Frontal cortex (tissue), 4 donors: ENCODE measurements at places on chromosomes 1 and 21. TPM values are rescaled to one million over a fixed set of nuclear protein-coding genes. Genes with fewer than 3 reads are reported as not detected.

DNA sequence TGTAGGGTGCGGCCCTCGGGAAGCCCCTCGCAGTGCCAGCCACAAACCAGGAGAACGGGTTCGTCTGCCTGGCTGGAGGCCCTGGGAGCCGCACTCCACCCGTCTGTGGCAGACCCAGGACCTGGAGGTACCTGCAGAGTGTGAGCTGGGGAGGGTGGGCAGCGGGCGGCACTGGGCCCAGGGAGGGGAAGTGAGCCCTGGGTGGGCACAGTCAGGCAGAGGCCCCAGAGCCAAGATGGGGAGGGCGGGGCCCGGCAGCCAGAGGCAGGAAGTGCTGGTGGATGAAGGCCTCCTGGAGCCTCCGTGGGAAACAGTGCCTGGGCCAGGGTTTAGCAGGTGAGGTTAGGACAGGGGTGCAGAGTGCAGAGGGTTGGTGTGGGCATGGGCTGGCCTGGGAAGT, 4.0 kb upstream of the PEX10 start:
- no peak for DNase-seq

GRCh38 chr1:29583727-29584126, 347.4 kb downstream of the PTPRU start:
- DNase-seq: no peak

DNA sequence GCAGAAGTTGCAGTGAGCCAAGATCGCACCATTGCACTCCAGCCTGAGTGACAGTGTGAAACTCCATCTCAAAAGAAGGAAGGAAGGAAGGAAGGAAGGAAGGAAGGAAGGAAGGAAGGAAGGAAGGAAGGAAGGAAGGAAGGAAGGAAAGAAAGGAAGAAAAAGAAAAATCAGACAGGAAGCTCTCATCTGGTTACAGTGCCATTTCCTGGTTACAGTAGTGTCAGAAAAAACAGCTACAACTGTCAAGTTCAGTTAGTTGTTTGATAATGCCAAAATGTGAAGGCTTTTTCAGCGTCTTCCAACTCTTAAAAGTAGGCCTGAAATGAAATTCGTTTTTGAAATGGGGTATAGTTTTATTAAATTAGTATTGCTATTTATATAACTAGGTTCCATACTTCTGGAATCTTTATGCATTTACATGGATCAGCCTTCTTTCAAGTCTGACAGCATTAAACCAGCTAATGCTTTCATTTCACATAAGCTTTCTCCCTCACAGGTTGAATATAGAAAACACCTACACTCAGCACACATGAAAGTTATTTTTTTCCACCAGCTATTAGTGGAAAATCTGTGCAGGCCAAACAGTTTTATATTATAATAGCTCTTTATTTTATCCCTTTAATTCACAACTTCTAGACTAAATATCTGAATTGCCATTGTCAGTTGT, 21.2 kb downstream of the PTPN22 start:
- no peak for DNase-seq

DNA sequence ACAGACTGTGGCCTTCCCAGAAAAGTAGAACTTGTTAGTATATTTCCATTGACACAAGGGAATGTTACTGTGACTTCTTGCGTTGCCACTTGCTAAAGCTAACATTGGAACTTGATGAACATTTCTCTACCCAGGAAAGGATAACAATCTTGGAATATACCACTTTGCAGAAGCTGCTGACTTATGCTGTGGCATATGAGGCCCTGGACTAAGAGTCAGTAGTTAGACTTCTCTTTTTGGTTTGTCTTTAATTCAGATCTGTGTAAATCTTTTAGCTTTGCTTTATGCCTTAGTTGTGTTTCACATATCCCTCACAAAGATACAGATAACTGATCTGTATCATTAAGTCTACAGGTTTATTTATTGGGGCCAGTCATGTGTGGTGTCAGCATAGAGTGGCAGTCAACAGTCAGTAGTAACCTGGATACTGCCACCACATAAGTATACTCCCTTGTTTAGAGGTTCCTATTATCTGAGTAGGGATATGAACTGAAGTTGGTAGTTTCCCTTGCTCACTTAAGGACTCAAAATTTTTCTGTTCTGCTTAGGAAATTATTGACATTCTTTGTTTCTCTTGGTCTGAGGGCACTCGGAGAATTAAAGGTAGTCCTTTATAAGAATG, 14.7 kb downstream of the RNF2 start:
- DNase-seq: no peak

- DNase-seq: no peak
Measured at GRCh38 chr1:233614743-233615521, 1.0 kb downstream of the KCNK1 start.

DNA sequence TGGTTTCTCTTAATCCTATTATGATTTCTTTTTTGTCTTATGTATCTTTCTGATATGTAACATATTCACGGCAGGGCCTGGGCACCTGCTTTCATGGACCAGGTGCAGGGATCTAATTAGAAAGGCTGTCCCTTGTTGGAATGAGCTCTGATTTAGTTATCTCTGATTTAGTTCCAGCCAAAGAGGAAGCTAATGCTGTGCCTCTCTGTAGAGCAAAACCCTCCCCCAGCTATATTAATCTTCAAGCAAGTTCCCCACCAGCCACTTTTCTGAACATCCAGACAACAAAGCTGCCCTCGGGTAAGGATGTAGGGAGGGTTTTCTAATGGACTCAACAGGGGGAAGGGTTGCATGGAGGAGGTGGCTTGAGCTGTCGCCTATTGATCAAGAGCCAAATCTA, 6.1 kb downstream of the TSACC start:
- DNase-seq: no peak

- no peak for DNase-seq
Measured at GRCh38 chr1:201535046-201535918, 3.6 kb upstream of the NAV1 start.

GRCh38 chr1:46654012-46654411, 14.2 kb downstream of the ATPAF1 start:
- no peak for DNase-seq

- no peak for DNase-seq
Measured at GRCh38 chr1:156503698-156504437, 3.3 kb upstream of the MEF2D start.

DNA sequence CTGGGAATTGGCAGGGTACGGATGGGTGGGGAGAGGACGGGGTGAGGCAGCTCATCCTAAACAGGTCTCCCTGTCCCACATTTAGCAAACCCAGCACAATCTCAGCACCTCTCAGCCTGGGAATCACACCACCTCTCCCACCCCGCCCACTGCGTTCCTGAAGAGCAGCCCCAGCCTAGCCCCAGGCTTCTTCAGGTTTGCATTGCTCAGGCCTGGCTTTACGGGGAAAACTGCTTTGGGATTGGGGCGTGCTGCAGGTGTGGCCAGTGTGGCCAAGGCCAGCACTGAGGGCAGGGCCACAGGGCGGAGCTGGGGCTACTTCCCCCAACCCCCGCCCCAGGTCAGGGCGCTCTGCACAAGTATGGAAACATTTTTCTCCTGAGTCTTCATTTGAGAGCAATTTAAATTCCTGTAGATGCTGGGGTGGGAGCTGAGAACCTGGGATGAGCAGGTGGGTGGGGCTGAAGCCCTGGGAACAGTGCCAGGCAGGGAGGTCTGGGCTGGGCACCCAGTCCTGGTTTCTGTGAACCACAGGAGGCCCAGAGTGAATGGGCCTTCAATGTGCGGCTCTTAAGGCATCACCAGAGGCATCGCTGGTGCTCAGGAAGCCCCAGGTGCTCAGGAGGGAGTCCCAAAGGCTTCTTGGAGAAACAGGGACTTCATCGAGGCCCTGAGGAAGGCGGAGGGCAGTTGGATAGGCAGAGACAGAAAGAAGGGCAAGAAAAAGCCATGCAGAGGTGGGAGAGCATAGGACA, 24.1 kb downstream of the TNNT2 start:
- no peak for DNase-seq

GRCh38 chr1:219472596-219472995, 140.3 kb downstream of the ZC3H11B start:
- no peak for DNase-seq

- DNase-seq: no peak
Measured at GRCh38 chr1:176932114-176933104, 232.1 kb downstream of the ASTN1 start.

DNA sequence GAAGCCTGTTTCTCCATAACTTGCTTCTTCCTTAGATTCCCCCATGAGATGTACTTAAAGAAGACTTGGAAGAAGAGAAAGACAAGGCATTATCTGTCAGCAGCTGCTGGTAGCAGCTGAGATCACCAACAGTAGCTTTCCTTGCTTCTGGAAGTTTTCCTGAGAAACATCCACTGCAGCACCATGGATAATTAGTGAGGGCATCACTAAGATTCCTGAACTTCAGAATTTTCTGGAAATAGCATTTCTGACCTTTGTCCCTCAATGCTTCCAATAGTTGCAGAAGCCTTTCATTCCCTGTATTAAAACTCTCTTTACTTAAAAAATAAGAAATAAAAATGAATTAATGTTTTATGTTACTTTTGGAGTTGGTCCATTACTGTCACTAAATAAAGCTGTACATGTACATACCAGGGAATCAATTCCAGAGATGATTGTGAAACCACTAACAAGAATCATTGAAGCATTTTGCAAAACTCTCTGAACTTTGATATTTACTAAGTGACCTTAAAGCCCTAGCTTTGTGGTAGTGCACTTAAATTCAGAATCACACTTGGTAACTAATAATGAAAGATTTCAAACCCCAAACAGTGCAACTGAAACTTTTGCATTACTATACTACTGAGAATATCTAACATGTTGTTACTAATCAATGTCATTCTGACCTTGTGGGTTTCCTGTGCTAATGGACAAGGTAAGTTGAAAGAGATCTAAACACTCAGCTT, at the start of gene CFHR4:
CFHR4 (plus strand) TSS at position 538 of the 725 bp plus-strand sequence; CDS start at position 637, 99 bp downstream.
- DNase-seq: no peak

DNA sequence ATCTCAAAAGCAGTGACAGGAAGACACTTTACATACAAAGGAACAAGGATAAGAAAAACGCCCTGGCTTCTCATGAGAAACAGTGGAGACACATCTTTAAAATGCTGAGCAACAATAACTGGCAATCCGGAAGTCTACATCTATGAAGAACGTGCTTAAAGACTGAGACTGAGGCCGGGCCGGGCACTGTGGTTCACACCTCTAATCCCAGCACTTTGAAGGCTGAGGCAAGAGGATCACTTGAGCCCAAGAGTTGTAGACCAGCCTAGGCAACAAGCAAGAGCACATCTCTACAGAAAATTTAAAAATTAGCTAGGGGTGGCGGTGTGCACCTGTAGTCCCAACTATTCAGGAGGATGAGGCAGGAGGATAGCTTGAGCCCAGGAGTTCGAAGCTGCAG, 2.1 kb upstream of the KRTAP12-1 start:
- DNase-seq: no peak

DNA sequence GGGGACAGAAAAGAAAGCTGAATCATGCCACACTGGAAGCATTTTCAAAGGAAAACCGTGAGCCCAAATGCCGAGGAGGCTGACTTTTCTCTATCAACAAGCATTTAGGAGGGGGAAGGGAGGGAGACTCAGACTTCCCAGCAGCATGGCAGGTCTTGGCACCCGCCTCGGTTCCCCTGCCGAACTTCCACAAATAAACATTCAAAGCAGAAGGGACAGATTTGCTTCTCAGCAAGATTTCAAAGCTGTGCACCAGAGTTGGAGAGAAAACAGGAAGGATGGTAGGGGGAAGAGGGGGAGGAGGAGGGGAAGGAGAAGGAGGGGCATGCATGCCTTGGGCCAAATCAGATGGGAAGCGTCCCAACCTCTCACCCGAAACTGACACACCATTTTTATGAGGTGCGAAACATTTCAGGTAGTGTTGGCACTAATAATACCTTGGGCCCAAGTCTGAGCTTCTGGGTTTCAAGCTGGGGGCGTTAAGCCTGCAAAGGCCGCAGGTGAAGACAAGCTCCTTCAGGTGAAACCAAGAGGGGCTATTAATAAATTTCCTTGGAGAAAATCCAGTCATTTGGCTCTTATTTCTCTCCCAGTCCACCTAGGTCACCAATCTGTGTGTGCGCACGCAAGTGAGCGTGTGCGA, 26.4 kb downstream of the ABCA4 start:
- DNase-seq: no peak

DNA sequence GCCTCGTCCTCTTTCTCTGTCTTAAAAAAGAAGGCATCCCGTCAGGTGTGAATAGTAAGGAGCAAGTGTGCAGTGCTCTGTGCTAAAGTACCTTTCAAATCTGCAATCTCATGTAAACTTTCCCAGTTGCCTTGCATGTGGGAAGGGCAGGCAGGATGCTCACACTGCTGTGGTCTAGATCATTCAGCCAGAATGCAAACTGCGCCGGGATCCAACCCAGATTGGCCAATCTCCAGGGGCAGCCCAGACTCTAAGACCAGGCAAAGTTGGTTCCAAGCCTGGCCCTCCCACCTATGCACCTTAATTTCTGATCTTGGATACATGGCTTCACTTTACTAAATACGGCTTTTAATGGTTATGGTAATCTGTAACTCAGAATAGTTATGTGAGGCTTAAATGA, 3.2 kb upstream of the MAP1LC3C start:
- no peak for DNase-seq

DNA sequence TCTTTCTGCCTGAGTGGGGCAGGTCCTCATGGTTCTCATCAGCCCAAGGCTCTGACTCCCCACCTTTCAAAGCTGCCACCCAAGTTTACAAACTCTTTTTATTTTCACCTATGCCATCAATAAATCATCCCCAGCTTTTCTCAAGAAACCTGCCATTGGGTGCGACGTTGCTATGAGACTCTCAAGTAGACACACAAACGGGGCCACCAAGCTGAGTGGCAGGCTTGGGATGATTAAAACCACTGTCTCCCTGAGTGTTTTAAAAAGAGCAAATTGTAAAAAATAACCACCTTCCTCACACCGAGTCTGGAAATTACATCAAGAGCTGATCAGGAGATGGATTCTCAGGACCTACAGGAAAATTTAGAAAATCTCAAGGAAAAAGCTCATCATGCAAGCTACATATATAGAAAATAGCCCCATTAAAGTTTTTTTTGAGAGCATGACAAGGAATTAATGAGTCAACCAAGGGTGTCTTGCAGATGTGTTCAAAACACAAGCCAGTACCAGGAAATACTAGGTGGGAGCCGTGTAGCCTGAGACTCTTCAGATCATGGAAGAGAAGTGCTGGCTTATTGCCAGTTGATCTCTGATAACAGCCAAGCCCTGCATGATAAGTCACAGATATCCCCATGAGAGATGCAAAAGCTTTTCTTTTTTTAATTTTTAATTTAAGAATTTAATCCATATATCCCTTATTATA, 158.4 kb upstream of the BACE2 start:
- no peak for DNase-seq

GRCh38 chr1:85660541-85660940, 47.7 kb downstream of the ZNHIT6 start:
- no peak for DNase-seq

- DNase-seq: no peak
Measured at GRCh38 chr1:230970432-230970831, 8.2 kb downstream of the TTC13 start.

GRCh38 chr1:217892750-217893149, 261.6 kb downstream of the SPATA17 start:
- no peak for DNase-seq

DNA sequence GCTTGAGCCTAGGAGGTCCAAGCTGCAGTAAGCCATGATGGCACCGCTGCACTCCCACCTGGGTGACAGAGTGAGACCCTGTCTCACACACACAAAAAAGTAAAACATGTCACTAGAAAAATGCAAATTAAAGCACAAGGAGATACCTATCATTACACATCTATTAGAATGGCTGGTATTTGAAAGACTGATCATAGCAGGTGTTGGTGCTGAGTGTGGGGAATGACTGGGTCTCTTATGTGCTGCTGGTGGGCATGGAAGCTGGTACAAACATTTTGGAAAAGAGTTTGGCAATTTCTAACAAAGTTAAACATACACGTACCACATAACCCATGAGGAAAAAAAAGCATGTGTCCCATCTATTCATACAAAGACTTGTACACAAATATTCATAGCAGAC, 142.1 kb upstream of the ZBTB40 start:
- DNase-seq: no peak

The FYB2 gene
- total RNA-seq: under 0.01 TPM

The SGIP1 gene
- 45.2 TPM for total RNA-seq

The DNASE2B gene
- total RNA-seq: not detected

The VTCN1 gene
- 0.41 TPM for total RNA-seq

The BRDT gene
- total RNA-seq: not detected
